Naive thymus-derived CD8-positive, alpha-beta T cell (primary cell): ENCODE measurements at places on chromosomes 6 and 20. TPM values are rescaled to one million over a fixed set of nuclear protein-coding genes. Genes with fewer than 3 reads are reported as not detected.

The SUMO4 gene
- polyA plus RNA-seq: 0.80 TPM

The SIRPD gene
- polyA plus RNA-seq: not detected

The PRSS16 gene
- 0.57 TPM for polyA plus RNA-seq

The SCAF8 gene
- 17.4 TPM for polyA plus RNA-seq

The RBPJL gene
- not detected for polyA plus RNA-seq

The LRFN2 gene
- polyA plus RNA-seq: 0.09 TPM

The POPDC3 gene
- not detected for polyA plus RNA-seq

The PREX1 gene
- 14.4 TPM for polyA plus RNA-seq

The LHFPL5 gene
- polyA plus RNA-seq: not detected

The HAO1 gene
- not detected for polyA plus RNA-seq

The OR12D3 gene
- not detected for polyA plus RNA-seq

The PAX1 gene
- polyA plus RNA-seq: not detected

The ZNF334 gene
- polyA plus RNA-seq: not detected

The ANKEF1 gene
- 8.4 TPM for polyA plus RNA-seq

The THEMIS gene
- 212 TPM for polyA plus RNA-seq

The VGLL2 gene
- polyA plus RNA-seq: not detected

The PARD6B gene
- 0.49 TPM for polyA plus RNA-seq

The PTCRA gene
- polyA plus RNA-seq: not detected

The HLA-DQA1 gene
- 1.6 TPM for polyA plus RNA-seq

The CCR6 gene
- polyA plus RNA-seq: 0.51 TPM

The KIAA1755 gene
- polyA plus RNA-seq: not detected

The TCFL5 gene
- polyA plus RNA-seq: 2.1 TPM

The MLN gene
- not detected for polyA plus RNA-seq

The KDM1B gene
- polyA plus RNA-seq: 2.9 TPM

The TCP11 gene
- polyA plus RNA-seq: not detected

The SNPH gene
- polyA plus RNA-seq: 6.3 TPM

The COL12A1 gene
- polyA plus RNA-seq: not detected

The TMEM244 gene
- polyA plus RNA-seq: 1.7 TPM

The PPP1R3G gene
- not detected for polyA plus RNA-seq

The E2F1 gene
- 0.34 TPM for polyA plus RNA-seq

The DPM1 gene
- 79.8 TPM for polyA plus RNA-seq

The ZNF391 gene
- polyA plus RNA-seq: 2.0 TPM

The RSPO4 gene
- polyA plus RNA-seq: not detected

The GSS gene
- polyA plus RNA-seq: 29.3 TPM

The COL21A1 gene
- polyA plus RNA-seq: not detected

The SGK2 gene
- not detected for polyA plus RNA-seq

The C6orf15 gene
- polyA plus RNA-seq: not detected

The RIMS4 gene
- polyA plus RNA-seq: not detected

The SPO11 gene
- polyA plus RNA-seq: not detected

The MRS2 gene
- polyA plus RNA-seq: 13.2 TPM

The NCOA5 gene
- polyA plus RNA-seq: 18.4 TPM

The SMIM28 gene
- not detected for polyA plus RNA-seq
